ENCODE measurements at places on chromosomes 12 and 14. TPM values are rescaled to one million over a fixed set of nuclear protein-coding genes. Genes with fewer than 3 reads are reported as not detected.

The PYM1 gene
- 93.9 TPM for polyA plus RNA-seq

The PTHLH gene
- not detected for polyA plus RNA-seq

The MIP gene
- polyA plus RNA-seq, result 0.09 TPM

The CINP gene
- 21.5 TPM for polyA plus RNA-seq

The CCT2 gene
- polyA plus RNA-seq, result 121 TPM
